ENCODE measurements at places on chromosomes 2 and 18.
A peak's percentile ranks its signal among the peaks of the same experiment; 100 is the strongest.

GRCh38 chr18:39841482-39842365 is 2113.3 kb upstream of the PIK3C3 start:
- DNase-seq = peak; percentile 78

DNA sequence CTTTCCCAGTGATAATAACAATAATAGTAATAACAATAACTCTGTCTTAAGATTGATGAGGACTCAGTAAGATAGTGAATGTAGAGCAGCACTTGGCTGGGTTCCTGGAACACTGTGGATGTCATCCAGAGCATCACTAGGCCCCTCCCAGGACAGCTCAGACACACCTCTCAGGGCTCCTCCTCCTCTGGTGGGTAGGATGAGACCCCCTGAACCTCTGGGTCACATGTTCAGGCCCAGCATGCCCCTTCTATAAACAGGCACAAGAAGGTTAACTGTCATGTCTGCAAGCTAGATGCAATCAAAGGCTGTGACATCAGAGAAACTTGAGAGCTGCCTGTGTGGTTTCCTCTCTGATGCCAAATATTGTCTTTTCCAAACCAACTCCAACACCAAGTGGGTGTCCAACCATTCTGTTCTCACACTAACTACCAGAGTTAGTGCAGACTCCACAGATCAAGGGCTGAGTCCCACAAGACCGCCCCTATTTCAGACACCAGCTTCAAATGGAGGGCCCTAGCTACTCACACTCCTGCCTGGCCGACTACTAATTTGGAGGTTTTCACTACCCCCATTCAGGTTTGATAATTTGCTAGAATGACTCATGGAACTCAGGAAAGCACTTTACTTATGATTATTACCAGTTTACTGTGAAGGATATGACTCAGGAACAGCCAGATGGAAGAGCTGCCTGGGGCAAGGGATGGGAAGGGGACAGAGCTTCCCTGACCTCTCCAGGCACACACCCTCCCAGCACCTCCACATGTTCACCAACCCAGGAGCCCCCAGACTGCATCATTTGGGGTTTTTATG is 46.4 kb upstream of the BZW1 start:
- peak; percentile 97 for DNase-seq

GRCh38 chr18:12930376-12930775 is 17.4 kb upstream of the SEH1L start:
- DNase-seq = no peak

DNA sequence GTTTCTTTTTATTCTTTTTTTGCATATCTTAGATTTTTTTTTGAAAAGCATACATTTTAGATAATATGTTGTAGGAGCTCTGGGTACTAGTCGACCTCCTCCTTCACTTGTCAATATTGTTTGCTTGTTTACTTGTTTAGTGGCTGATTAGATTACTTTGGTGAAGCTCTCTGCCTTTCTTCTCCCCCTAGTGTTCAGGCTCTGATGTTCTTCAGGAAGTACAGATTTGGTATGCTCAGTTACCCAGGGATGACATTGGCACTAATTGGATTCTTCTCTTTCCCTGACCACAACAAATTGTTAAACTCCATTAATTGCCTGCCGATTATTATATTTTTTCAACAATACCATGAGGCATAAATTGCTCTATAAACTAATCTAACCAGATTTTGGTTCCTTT is 491.2 kb downstream of the SUCLG1 start:
- DNase-seq = no peak

Measured in fibroblast of mammary gland (primary cell).